Daoy (cell line): ENCODE measurements at places on chromosomes 7 and 10.

- peak; percentile 54 for DNase-seq
Measured at GRCh38 chr7:137774793-137775201, 72.0 kb downstream of the DGKI start.

DNA sequence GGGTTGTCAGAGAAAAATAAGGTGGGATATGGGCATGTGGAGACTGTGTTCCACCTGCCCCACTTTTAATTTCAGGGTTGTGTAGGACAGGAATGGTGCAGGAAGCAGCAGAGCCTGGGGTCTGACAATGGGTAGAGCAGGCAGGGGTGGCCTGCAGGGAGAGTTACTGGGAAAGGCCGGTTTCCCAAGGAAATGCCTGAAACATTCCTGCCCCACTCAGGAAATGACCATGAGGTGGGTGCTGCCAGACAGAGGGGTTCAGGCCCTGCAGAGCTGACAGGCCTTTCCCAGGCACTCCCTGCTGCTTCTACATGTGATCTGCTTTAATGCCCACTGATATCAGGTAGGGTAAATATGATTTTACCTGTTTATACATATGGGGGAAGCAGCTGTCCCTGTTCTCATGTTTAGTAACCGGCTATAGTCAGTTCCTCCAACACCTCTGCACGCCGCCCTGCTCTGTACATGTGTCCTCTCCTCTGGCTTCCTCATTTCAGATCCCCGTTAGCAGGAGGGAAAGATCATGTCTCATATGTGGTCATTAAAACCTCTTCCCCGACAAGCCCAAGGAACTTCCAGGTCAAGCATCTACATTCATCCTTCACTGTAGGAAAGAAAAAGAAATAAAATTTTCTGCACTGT lies 118.6 kb upstream of the PRSS58 start:
- DNase-seq = no peak

GRCh38 chr10:67550046-67550445 lies 145.9 kb downstream of the CTNNA3 start:
- no peak for DNase-seq

- DNase-seq = no peak
Measured at GRCh38 chr10:27143686-27144085, 10.5 kb downstream of the YME1L1 start.

- peak; percentile 83 for DNase-seq
Measured at GRCh38 chr10:33330543-33331378, 3.7 kb downstream of the NRP1 start.

- DNase-seq = no peak
Measured at GRCh38 chr10:9800571-9800970, 1217.1 kb upstream of the CELF2 start.

GRCh38 chr10:53843736-53844362 lies 957.2 kb downstream of the PCDH15 start:
- no peak for DNase-seq
